Effector CD4-positive, alpha-beta T cell (primary cell): ENCODE measurements at places on chromosomes 1 and 21.

GRCh38 chr1:19202396-19202795, 7.7 kb downstream of the UBR4 start:
- no peak for DNase-seq

- no peak for DNase-seq
Observed at GRCh38 chr1:17914987-17915386, 159.9 kb downstream of the ACTL8 start.

DNA sequence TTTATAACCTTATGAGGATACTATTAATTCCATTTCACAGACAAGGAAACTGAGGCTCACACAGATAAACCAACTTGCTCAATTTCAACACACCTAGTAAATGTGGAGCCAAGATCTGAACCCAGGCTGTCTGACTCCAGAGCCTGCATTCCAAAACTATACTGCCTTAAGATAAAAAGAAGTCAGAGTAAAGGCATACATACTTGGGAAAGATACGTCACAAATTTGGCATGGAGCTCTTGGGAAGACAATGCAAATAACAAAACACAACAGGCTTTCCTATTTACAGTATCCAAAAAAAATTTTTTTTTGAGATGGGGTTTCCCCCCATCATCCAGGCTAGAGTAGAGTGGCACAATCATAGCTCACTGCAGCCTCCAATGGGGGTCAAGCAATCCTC, 5.9 kb downstream of the AKT3 start:
- DNase-seq: no peak

- DNase-seq: no peak
Observed at GRCh38 chr1:200917291-200917817, 22.7 kb downstream of the INAVA start.

- DNase-seq: peak; percentile 76
Observed at GRCh38 chr1:160629286-160630210, 17.3 kb downstream of the SLAMF1 start.

- DNase-seq: peak; percentile 36
Observed at GRCh38 chr1:112674440-112674985, at the start of gene MOV10. MOV10 (plus strand) TSS chr1:112674659; CDS start chr1:112674913, 254 bp downstream.

- no peak for DNase-seq
Observed at GRCh38 chr1:210360852-210361477, 32.3 kb downstream of the HHAT start.

DNA sequence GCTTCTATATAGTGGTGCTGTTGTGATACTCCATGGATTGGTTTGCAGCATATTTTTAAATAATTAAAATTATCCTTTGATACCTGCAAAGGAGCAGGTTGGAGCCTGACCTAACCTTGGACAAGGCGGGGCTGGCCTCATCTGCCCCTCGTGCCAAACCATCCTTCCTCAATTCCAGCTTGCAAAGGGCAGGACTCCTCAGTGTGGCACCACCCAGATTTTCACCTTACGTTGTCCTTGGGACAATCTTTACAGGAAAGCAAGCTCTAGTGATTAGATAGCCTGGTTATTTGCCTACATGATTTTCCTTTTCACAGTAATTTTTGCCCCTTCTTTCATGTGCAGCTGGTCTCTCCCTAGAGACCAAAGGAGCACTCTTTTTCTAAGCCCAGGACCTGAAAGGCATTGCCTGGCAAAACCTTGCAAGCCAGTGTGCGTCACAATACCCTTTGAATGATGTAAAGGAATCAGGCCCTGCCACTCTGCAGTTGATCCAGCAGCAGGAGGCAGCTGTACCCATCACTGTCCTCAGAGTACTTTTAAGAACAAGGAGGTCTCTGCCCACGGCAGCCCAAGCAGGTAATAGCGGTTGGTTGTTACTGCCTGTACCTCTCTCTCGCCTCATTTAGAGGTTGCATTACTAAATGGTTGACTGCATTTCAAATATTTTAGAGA, 99.4 kb downstream of the ADSS2 start:
- no peak for DNase-seq

DNA sequence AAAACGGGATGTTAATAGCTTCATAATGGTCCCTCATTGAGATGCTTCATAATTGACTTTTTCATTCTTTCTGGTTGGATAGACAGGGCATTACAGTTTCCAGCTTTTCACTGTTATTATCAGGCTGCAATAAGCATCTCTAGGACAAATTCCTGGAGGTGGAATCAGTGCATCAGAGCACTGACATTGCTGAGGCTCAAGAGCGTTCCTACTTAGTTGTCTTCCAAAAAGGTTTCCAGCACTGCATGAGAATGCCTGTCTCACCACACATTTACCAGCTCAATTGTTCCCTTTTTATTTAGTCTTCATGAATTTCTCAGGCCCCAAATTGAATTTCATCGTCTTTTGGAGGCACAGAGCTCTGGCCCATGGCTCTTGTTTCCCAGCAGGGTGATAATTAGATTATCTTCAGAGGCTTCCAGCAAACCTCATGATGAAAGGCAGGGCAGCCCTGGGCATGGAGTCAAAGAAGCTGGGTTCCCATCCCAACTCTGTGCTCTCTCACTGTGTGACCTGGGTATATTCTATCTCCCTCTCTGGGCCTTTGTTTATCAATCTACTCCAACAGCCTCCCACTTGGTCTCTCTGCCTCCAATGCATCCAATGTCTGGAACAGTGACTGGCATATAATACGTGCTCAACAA, 451.4 kb downstream of the PTPRU start:
- no peak for DNase-seq

GRCh38 chr21:21963911-21964310, 965.7 kb downstream of the NCAM2 start:
- no peak for DNase-seq

DNA sequence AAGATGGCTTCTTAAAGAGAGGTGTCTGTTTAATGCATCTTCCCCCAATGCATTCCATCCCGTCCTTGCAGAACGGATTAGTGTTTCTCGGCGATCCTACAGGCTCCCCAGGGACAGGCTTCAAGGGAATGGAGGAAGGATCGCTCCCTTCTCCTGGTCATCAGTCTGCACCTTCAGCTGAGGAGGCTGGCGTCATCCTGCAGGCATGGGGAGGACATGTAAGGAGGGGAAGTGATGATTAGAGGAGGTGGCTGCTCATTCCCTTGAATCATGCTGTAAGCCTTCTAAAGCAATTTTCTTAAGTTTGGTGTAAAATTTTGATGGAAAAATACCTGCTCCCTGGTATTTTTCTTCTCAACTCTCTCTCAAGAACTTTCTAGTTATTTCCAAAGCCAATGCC, 603.6 kb downstream of the NPHP4 start:
- DNase-seq: no peak

GRCh38 chr1:44467566-44467965, 62.5 kb downstream of the RNF220 start:
- DNase-seq: no peak

- DNase-seq: no peak
Observed at GRCh38 chr1:109806733-109807400, 43.1 kb upstream of the EPS8L3 start.

- no peak for DNase-seq
Observed at GRCh38 chr21:45473496-45474322, 68.5 kb downstream of the SLC19A1 start.

GRCh38 chr1:69110851-69111250, 456.9 kb upstream of the LRRC7 start:
- DNase-seq: no peak

DNA sequence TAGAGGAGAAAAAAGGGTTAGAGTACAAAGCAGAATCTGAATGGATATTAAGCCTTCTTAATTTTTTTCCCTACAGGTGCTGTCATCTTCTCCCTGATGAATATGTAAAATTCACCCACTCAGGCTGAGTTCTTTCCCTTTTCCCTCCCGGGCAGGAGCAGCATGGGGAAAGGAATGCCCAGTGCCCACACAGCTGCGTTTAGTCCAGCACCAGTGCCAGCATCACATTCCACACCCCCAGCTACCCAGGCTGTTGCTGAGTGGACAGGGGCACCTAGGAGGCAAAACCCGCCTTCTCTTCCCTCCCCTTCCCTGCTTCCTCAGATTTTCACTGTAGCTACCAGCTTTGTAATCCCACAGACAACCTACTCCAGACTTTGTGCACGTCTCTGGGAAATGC, 3.4 kb upstream of the CADM3 start:
- no peak for DNase-seq

DNA sequence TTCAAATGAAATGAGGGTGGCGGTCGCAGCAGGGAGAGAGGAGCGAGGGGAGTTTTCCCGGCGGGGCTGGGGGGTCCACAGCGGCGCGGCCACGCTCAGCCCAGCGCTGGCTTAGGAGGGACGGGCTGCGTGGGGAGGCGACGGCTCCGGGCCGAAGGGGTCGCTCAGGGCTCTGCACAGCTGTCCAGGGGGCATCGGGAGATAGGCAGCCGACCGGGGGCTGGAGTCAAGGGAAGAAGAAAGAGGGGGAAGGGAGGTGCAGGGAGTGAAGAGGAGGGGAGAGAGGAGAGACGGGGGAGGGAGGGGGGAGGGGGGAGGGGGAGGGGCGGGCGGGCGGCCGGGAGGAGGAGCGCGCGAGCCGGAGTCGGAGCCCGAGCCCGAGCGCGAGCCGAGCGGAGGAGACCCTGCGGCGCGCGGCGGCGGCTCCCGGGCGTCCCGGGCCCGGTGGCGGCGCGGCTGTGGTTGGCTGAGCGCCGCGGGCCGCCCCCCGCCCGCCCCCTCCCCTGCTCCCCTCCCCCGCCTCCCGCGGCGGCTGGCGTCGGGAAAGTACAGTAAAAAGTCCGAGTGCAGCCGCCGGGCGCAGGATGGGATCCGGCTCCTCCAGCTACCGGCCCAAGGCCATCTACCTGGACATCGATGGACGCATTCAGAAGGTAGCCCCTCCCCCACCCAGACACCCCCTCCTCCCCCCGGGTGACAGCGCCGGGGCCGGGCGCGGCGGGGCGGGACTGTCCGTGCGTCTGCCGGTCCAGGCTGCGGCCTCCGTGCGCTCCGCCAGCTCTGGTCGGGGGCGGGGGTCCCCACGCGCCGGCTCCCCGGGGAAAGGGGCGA, at the start of gene PDE9A:
TSS of gene PDE9A (plus strand) at position 391 of the 831 bp plus-strand sequence. CDS start at position 585, 194 bp downstream.
- DNase-seq: no peak

- DNase-seq: no peak
Observed at GRCh38 chr21:42570362-42570761, 56.7 kb downstream of the SLC37A1 start.

DNA sequence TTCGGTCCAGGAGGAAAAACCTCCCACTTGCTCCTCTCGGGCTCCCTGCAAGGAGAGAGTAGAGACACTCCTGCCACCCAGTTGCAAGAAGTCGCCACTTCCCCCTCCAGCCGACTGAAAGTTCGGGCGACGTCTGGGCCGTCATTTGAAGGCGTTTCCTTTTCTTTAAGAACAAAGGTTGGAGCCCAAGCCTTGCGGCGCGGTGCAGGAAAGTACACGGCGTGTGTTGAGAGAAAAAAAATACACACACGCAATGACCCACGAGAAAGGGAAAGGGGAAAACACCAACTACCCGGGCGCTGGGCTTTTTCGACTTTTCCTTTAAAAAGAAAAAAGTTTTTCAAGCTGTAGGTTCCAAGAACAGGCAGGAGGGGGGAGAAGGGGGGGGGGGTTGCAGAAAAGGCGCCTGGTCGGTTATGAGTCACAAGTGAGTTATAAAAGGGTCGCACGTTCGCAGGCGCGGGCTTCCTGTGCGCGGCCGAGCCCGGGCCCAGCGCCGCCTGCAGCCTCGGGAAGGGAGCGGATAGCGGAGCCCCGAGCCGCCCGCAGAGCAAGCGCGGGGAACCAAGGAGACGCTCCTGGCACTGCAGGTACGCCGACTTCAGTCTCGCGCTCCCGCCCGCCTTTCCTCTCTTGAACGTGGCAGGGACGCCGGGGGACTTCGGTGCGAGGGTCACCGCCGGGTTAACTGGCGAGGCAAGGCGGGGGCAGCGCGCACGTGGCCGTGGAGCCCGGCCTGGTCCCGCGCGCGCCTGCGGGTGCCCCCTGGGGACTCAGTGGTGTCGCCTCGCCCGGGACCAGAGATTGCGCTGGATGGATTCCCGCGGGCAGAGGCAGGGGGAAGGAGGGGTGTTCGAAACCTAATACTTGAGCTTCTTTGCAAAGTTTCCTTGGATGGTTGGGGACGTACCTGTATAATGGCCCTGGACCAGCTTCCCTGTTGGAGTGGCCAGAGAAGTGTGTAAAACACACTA, 45.3 kb downstream of the MRPL39 start:
- DNase-seq: peak; percentile 56

DNA sequence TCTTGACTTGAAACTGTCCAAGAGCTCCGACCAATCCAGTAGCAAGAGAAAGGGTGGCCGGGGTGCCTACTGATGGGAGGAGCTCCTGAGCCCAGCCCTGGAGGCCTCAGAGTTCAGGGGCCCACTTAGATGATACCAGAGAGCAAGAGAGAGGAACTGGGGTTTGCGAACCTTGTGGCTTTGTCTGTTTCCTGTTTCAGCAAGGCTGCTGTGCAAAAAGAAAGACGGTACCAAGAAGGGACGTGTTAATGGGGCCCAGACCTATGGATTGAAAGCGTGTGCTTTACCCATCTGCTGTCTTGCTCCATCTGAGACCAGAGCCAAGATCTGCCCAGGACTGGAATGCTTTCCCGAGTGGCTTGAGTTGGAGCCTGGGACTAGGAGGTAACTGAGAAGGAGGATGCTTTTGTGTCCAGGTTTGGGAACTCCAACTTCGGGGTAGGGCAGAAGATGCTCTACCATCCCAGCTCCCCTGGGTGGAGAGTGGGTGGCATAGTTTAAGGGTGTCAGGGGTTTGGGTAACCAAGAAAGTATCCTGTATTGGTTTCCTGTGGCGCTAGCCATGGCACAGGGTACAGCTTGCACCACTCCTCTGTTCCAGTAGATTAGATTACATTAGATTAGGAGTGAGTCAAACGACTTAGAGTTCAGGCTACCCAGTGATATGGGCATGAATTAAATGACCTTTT, at the start of gene TRAF3IP3:
TSS of gene TRAF3IP3 (plus strand) at position 128 of the 689 bp plus-strand sequence. CDS start 3,987 bp downstream, outside the sequence.
- DNase-seq: peak; percentile 65

DNA sequence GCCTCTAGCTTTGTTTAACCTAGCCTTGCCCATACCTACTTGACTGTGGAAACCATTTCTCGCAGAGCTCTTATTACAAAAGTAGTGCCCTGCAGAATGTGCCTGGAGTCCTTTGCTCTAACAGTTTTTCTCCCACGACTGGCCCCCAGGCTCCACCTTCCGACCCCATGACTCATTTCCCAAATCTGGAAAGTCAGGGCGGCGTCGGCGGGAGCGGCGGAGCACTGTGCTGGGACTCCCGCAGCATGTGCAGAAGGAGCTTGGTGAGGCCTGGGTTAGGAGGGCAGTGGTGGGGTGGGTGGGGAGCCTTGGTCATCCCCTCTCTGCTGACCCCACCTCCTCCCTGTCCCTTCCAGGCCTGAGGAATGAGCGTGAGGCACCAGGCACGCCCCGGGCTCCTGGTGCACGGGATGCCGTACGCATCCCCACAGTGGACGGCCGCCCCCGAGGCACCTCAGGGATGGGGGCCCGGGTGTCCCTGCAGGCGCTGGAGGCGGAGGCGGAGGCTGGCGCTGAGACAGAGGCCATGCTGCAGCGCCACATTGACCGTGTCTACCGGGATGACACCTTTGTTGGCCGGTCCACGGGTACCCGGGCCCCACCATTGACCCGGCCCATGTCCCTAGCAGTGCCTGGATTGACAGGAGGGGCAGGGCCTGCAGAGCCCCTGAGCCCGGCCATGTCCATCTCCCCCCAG, 47.5 kb downstream of the YARS1 start:
- no peak for DNase-seq

GRCh38 chr1:22296701-22297591, 154.0 kb upstream of the WNT4 start:
- DNase-seq: no peak

GRCh38 chr1:168466092-168466713, 77.6 kb downstream of the XCL2 start:
- DNase-seq: no peak

- DNase-seq: no peak
Observed at GRCh38 chr1:9316080-9316444, 23.4 kb downstream of the SPSB1 start.
